ENCODE measurements at places on chromosomes 3 and 15. TPM values are rescaled to one million over a fixed set of nuclear protein-coding genes. Genes with fewer than 3 reads are reported as not detected.

DNA sequence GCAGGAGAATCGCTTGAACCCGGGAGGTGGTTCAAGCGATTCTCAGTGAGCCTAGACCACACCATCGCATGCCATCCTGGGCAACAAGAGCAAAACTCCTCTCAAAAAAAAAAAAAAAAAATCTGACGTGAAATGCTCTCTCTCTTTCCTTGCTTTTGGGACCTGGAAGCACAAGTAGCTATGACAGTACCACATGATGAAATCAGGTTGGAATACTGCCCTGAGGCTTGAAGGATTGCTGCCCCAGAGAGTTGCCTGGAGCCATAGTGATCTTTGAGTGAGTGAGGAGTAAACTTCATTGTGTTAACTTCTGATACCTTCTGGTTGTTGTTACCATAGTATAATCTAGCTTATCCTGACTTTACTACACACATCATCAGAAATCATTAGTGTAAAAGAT, 23.3 kb downstream of the AKAP13 start:
- DNase-seq, result no peak

- no peak for DNase-seq
These were observed 7.2 kb upstream of the PLCL2 start for GRCh38 chr3:16877505-16877904.

The UBXN7 gene
- 109 TPM for total RNA-seq

GRCh38 chr15:77083381-77084160, 12.7 kb upstream of the TSPAN3 start:
- peak; percentile 66 for DNase-seq

DNA sequence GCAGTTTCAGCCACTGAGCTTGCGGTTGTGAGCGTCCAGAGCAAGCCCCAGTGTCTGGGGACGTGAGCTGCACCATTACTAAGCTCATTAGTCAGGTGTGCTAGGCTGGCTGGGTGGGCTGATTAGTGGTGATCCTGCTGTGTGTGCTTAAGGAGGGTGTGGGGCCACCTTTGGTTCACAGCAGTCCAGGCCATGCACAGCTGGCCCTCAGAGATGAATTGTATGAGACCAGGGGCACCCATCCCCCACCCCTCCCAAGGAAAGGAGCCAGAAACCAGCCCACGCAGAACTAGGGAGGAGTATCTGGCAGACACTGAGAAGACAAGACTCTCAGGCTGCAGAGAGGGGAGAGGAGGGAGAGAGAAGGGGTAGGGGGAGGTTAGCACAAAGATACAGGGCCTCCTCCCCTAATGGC, 3.8 kb downstream of the TYRO3 start:
- DNase-seq, result no peak

- DNase-seq, result no peak
These were observed 107.0 kb downstream of the GREM1 start for GRCh38 chr15:32824777-32825176.

GRCh38 chr3:5607581-5607980, 420.1 kb downstream of the EDEM1 start:
- DNase-seq, result no peak

The GOLGA8H gene
- 0.71 TPM for total RNA-seq

The ACKR4 gene
- not detected for total RNA-seq

GRCh38 chr15:38154837-38155236, 97.8 kb upstream of the SPRED1 start:
- DNase-seq, result no peak

The SNX1 gene
- total RNA-seq, result 59.8 TPM

- DNase-seq, result no peak
These were observed 7.9 kb downstream of the FAM162A start for GRCh38 chr3:122391681-122392446.

The TEX55 gene
- total RNA-seq, result not detected

DNA sequence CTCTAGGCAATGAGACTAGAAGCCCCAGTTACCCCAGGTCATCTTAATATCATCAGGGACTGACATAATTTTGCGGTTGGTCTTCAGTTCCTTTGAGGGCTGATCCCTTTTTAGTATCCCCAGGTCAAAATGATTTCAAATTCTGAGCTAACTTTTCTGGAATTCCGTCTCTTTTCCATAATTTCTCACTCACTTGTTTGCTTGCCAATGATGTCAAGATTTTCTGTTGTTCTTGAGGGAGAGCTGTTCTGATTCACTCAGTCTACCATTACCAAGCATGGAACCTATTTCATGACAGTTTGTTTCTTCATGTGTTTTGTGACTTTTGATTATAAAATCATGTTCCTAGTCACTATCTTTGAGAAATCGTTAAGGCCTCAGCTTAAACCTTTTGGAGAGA, 190.5 kb upstream of the LYSMD4 start:
- no peak for DNase-seq

DNA sequence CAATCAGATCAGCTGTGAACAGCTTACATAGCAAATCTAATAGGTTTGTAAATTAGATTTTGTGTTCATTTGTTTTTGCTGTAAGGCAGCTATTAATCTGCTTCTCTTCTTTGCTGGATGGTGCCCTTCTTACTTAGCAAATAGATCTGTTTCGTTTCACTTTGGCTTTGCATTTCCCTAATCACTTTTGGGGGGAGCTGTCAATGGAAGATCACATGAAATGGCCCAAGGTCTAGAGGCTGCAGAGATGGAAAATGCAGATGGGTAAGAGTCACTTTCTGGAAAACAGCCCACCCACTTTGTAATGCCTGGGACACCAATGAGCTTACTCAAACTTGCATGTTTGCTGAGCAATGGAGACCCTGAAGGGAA, 36.4 kb downstream of the ST8SIA2 start:
- DNase-seq, result no peak

DNA sequence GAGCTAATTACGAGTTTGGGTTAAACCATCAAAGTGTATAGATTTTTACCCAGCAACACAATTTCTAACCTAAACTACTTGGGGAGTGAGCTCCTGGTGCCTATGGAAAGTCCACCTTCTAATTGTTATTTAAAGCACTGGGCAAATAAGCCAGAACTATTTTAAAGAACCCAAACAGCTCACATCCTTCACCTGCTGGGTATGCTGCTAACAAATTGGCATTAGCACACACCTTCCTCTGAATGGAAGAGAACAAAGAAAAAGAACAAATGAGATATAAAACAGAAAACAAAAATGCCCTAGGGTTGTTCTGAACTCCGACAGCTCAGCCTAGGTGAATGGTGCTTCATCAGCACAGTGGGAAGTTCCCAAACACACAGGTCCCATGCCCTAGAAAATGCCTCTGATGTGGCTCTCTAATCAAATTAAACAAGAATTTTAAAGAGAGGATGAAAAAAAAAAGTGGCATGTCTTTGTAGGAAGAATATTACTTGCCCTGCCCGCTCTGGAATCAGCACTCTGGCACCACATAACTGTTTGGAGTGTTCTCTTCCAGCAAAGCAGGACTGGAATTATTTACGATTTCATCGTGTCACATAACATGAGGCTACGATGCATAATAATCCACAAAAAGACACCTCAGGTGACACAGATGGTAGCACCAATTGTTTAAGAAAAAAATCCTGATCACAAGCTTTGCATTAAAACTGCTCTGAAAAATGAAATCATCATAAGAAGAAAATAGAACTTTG, 334.4 kb downstream of the GBE1 start:
- no peak for DNase-seq

DNA sequence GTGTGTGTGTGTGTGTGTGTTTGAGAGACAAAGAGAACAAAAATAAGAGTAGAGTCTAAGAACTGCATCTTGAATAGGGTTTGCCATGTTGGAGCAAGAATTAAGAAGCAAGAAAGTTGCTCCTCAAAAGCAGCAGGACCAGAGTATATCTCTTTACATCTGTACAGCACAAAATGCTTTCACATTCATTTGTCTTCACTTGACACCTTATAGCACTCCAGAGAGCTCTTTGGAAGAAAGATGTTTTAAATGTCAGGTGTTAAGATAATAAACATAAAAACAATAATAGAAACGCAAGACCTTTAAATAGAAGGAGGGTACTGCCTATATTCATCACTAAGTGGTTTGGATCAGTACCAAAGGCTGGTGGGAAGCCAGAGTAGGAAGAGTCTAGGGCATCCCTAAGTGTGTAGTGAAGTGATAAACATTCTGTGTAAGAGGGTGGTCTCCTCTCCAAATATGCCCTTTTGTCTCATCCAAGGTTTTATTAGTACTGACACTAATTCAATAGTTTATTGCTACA, 19.1 kb upstream of the LSAMP start:
- no peak for DNase-seq

DNA sequence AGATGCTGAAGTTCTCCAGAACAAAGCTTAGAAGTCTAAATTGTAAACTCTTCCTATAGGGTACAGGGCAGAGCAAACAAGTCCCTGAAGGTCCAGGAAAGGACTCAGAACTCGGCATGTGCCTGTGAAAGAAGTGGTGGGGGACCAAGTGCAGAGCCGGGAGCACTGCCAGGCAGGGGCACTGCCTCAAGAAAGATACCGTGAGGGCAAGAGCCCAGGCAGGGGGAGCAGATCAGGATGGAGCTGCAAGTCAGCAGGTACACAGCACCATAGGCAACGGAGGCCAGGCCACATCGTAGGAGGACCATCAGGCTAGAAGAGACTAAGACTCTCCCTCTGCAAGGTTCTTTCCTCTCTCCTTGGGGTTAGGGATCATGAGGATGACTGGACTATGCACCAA, 191.6 kb downstream of the OSBPL10 start:
- no peak for DNase-seq

DNA sequence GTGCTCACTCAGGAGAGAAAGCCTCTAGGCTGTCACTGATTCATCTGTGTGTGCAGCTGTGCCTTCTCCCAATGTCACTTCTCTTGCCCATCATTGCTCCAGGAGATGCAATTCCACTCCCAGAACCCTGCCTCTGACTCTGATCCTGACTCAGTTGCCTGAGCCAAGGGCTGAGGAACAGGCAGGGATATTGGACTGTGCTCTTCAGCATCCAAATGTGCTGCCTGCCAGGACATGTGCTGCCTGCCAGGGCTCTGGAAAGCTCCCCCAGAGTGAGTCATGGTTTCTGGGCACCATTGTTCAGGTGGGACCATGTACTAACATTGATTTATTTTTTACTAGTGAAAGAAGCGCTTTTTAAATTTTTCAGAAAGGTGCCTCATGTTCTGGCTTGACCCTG, 71.0 kb downstream of the TRIM42 start:
- DNase-seq, result no peak

- no peak for DNase-seq
These were observed 8.7 kb upstream of the GRM2 start for GRCh38 chr3:51698209-51698608.

The BOC gene
- total RNA-seq, result 6.0 TPM

- DNase-seq, result no peak
These were observed 5.7 kb downstream of the EIF4G1 start for GRCh38 chr3:184320104-184320445.

GRCh38 chr3:23002151-23002550, 201.0 kb upstream of the UBE2E2 start:
- no peak for DNase-seq

GRCh38 chr3:152071924-152072323, 196.8 kb upstream of the MBNL1 start:
- no peak for DNase-seq

DNA sequence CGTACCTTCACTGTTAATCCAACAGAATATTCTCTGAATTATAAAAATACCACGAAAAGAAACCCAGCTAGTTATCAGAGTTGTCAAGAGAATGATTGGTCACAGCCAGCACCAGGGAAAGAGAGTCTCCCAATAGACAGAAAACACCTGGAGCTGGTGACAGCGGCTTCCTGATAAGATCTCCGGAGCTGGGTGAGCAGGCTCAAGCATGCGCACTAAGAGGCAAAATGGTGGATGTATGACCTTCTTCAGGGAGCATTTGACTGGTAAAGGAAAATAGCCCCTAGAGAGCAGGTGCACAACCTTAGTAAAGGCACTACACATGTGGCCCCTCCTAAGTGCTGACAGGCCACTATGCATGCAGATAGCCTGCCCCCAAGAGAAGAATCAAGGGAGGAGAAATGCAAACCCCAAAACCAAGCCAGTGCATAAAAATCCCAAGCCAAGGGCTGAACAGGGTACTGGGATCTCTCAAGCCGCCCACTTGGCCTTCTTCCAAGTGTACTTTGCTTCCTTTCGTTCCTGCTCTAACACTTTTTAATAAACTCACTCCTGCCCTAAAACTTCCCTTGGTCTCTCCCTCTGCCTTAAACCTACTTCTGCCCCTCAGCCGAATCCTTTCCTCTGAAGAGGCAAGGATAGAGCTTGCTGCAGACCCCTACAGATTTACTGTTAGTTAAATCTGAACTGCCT, 93.2 kb downstream of the UACA start:
- DNase-seq, result no peak

The SAMMSON gene
- total RNA-seq, result not detected

DNA sequence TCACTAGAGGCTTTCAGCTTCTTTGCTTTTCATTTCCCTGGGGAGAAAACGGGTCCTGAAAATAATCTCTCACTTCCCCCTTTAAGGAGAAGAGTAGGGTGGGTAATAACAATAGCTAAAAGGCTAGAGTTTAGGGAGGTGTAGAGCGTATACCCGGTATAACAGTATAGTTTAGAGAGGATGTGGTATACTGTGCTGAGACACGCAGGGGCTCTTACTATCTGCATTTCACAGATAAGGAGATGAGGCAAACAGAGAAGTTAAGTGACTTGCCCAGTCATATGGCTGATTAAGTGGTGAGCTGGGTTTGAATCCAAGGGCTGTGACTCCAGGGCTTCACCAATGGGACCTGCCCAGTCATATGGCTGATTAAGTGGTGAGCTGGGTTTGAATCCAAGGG, 15.0 kb upstream of the KCNMB3 start:
- no peak for DNase-seq

All from H1 (cell line).